ENCODE measurements at places on chromosomes 4 and X. TPM values are rescaled to one million over a fixed set of nuclear protein-coding genes. Genes with fewer than 3 reads are reported as not detected.

The GABRE gene
- total RNA-seq: 89.1 TPM

The SPATA4 gene
- total RNA-seq: 0.93 TPM

The TRIM60 gene
- not detected for total RNA-seq

The UGT2B15 gene
- total RNA-seq: not detected

The AMTN gene
- total RNA-seq: not detected

The NXF2B gene
- 0.44 TPM for total RNA-seq

The RAB9B gene
- total RNA-seq: 18.5 TPM

The COL4A5 gene
- total RNA-seq: 92.6 TPM

The GAGE1 gene
- not detected for total RNA-seq

The SSR4 gene
- 53.0 TPM for total RNA-seq

The DCHS2 gene
- 16.0 TPM for total RNA-seq

The IQCM gene
- total RNA-seq: not detected

The USP26 gene
- total RNA-seq: not detected

The TMEM144 gene
- total RNA-seq: 4.3 TPM

The LRIT3 gene
- total RNA-seq: 5.2 TPM

The EPGN gene
- 1.3 TPM for total RNA-seq

The SPANXN4 gene
- total RNA-seq: not detected

The STS gene
- total RNA-seq: 7.8 TPM

The MAGEB10 gene
- total RNA-seq: not detected

The GPR119 gene
- not detected for total RNA-seq

Data from camera-type eye (tissue), 1 donor.